ENCODE measurements at places on chromosomes 12 and 14.

- DNase-seq: no peak
Observed at GRCh38 chr14:102591372-102591943, 991 bp upstream of the RCOR1 start.

GRCh38 chr14:63091394-63091996 is 46.2 kb upstream of the KCNH5 start:
- DNase-seq: no peak

GRCh38 chr14:95246870-95247269 is 72.8 kb downstream of the CLMN start:
- no peak for DNase-seq

GRCh38 chr14:78851189-78851588 is 681.0 kb downstream of the NRXN3 start:
- no peak for DNase-seq

- no peak for DNase-seq
Observed at GRCh38 chr12:50326590-50327284, 43.4 kb upstream of the LIMA1 start.

GRCh38 chr12:126055521-126055920 is 990.3 kb downstream of the AACS start:
- DNase-seq: no peak

DNA sequence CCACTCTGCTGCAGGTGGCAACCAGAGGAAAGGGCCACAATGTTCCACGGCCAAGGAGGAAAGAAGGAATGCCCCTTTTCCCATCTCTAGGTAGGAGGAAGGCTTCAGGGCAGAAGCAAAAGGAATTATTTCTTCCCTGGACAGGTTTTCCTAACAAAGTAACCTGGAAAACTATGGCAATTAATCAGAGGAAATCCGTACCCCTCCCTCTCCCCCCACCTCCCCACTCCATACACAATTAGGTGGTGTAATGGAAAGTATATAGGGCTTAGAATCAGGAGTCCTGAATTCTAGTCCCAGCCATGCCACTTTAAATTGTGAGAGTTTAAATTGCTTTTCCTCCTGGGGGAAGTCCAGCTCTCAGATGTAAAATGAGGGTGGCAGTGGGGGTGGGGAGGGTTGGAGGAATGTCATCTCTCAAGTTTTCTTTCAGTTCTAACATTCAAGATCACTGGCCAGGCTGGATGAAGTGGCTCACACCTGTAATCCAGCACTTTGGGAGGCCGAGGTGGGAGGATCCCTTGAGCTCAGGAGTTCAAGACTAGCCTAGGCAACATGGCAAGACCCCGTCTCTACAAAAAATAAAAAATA is 1.7 kb downstream of the DHH start:
- no peak for DNase-seq

DNA sequence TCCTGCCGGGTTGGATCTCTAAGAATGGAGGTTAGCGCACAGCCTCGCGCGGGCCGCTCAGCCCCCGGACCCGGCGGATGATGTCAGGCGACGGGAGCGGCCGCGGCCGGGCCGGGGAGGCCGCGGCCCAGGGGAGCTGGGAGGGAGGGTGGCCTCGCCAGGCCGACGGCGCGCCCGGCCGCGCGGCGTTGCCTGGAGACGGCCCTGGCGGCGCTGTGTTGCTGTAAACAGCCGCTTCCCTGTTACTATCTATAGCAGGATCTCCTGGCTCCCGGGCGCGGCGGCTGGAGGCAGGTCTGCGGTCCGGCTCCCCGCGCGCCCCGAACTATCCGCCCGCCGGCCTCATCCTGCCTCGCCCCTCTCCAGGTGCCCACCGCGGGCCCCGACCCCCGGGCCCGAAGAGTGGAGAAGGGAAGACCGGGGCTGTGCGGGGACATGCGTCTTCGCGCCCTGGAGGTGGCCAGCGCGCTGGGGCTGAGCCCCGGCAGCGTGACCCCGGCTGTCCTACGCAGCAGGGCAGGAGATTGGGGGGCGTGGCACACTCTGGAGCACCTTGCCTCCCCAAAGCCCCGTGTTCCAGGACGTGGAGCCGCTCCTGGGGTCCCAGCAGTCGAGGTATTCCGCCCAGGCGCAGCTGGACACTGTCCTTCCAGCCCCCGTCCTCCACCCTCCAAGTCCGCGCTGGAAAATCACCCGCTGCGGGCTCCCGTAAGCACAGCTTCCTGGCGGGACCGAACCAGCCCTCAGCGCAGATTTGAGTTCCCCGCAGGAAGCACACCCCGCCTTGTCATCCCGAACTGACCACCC is 1.4 kb upstream of the FOS start:
- no peak for DNase-seq

DNA sequence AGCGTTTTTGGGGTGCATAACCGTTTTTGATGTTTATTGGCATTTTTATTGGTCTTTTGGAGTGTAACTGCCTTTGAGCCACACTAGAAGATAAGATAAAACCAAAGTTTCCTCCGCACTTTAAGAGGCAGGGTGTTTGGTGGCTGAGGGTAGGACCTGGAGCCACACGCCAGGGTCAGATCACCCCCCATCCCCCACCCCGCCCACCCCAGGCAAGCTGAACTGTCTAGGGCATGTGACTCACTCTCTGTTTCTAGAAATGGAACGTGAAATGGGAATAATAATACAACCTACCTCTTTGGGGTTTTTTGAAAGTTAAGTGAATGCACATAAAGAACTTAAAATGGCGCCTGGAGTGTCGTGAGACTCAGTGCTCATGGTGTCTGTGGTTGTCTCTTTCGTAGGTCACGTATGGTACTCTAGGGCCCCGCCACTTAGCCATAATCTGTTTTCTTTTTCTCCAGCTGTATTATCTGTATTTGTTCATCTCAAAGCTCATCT is 56.0 kb downstream of the PPP2R5C start:
- no peak for DNase-seq

DNA sequence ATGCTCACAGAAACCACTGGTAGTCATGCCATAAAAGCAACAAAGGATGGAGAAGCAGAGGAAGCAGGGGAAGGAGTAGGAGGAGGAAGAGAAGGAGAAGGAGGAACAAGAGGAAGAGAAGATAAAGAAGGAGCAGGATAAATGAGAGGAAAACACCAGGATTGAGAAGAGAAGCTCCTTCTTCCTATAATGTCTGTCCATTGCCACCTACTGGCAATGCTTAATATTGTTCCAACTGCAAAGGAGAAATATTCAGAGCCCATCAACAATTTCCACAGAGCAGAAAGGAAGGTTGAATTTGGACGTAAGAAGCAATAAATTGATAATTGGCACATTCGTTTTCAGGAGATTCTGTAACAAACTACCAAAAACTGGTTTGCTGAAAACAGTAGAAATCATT is 898.4 kb downstream of the SLC16A7 start:
- DNase-seq: no peak

DNA sequence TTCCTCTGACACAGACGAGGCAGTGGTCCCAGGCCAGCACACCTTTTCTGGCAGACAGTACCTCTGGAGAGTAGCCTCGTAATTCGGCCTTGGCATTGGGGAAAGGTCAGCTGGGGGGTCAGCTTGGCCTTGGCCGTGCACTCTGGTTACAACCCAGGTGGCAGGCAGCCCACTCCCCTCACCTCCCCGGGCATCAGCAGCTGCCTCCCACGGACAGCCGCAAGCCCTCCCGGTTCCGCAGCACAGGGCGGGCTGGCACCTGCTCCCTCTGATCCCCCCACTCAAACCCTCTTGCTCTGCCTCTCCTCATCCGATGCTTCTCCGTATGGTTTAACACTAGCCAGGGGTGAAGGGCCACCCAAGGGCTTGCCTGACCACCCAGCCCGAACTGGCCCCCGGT is 50.6 kb downstream of the TEAD4 start:
- DNase-seq: no peak

DNA sequence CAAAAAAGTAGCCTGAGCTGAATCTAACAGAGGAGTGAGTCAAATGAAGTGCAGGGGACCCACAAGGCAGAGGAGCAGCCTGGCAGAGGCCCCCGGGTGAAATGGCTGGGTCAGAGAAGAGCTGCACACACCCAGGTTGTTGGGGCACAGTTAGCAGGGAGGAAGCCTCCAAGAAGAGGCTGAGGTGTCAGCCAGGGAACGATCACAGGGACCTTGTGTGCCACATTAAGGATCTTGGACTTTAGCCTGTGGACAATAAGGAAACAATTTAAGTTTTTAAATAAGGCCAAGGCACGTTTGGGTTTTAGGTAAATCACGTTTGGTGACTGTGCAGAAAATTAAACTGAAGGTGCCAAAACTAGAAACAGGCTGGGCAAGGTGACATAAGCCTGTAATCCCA is 35.1 kb downstream of the OR10P1 start:
- no peak for DNase-seq

GRCh38 chr12:116700066-116700465 is 37.8 kb downstream of the SPRING1 start:
- no peak for DNase-seq

GRCh38 chr12:53159195-53159839 is 21.2 kb upstream of the ZNF740 start:
- peak; percentile 67 for DNase-seq

DNA sequence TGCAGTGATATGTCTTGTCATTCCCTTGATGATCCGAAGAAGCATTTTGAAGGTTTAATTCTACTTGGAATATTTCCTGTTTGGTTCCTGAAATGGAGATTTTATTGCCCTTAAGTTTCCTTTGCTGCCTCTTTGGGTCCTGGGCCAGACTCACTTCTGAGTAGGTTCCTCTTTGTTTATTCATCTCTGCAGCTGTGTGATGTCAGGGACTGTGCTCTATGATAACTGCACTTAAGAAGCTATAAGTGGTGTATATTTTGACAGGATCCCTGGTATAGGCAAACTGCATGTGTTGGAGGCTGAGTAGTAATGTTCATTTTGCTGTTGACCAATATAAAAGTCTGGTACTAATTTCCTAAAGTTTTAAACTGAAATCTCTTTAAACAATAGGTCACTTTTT is at the start of gene KLRC4:
KLRC4 (minus strand) TSS at position 366 of the 400 bp plus-strand sequence; CDS start at position 184, 182 bp downstream.
- DNase-seq: no peak

DNA sequence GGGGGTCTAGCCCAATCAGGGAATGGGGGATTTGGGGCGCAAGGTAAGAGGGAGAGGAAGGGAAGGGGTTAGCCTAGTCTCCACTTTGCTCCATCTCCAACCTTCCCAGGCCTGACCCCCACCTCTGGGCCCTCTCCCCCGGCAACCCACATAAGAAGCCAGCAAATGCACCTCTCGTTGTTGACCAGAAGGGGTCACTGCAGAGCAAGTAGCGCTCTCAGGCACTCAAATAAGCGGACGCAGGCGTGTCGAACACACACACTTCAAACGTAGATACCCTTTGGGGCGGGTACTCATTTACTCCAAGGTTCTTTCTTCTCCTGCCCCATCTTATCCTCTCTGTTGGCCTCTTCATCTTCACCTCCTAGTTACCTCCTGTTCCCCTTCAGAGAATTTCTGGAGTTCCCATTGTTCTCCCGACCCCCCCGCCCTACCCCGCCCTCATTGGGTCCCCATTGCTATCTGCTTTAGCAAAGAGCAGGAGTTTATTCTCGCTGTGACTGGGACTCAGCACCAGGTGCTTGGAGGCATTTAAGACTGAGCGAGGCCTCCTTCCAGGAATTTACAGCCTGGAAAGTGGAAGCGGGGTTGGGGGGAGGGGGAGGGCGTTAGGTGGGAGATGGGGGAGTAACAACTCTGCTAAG is 1.5 kb upstream of the SRRM4 start:
- no peak for DNase-seq

DNA sequence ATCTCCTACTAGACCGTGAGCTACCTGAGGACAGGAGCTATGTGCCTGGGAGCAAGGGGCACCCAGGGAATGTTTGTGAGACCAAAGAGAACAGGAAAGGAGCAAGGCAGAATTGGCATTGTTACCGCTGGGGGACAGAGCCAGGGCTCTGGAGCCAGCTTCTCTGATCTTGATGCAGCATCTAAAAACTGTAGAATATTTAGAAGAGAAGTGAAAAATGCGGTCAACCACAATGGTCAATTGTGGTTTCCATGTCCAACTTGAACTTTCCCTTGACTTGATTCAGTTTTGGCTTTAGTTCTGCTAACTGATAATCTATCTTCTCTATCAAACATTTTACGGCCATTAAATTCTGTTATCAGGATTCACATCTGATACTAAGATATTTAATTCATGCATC is 201.2 kb downstream of the ANO4 start:
- no peak for DNase-seq

- no peak for DNase-seq
Observed at GRCh38 chr12:70772836-70773235, 135.6 kb upstream of the PTPRB start.

- no peak for DNase-seq
Observed at GRCh38 chr12:47276621-47277309, 197.0 kb upstream of the AMIGO2 start.

GRCh38 chr14:61899497-61899896 is 137.3 kb downstream of the SNAPC1 start:
- DNase-seq: no peak

DNA sequence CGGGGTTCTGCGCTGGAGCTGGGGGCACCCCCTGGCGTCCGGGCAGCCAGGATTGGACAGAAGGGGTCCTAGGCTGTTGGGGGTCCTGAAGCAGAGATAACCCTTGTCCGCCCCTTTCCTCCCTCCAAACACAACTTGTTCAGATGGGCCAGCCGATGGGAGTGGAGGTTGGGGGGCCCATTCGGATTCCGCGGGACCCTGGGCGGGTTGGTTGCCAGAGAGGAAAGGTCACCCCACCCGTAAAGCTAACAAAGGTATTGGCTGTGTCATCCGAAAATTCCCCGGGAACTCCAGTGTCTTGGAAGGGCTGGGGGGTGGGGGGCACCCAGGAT is 1.3 kb downstream of the FAM222A start:
- DNase-seq: no peak

DNA sequence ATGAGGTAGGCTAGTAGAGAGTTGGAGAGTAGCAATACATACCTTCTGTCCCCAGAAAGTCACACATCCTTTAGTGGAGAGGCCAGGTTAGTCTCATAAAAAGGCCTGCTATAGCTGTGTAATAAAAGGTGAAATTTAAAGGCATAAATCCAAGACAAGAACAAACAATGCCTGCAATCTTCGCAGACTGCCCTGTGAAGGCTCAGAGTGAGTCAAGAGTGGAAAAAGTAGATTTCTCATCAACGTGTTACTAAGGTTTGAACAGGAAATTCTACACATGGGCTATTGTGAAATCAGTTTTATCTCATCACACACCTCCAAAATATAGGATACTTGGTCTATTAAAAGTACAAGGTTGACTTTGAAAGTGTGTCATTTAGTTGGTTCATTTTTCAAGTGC is at the start of gene KLRC1:
KLRC1 (minus strand) TSS at position 222 of the 400 bp plus-strand sequence. CDS start 2,221 bp downstream, outside the sequence.
- DNase-seq: no peak

- no peak for DNase-seq
Observed at GRCh38 chr12:12138203-12139154, 67.7 kb downstream of the BCL2L14 start.

- DNase-seq: peak; percentile 1
Observed at GRCh38 chr12:42299392-42300308, 26.2 kb downstream of the ZCRB1 start.

All from stimulated activated CD8-positive, alpha-beta memory T cell treated with anti-CD3 and anti-CD28 coated beads, Interleukin-15, amount 100 ng/mL, for 24 hours (primary cell).